ENCODE measurements at places on chromosomes 5 and 9.

- no peak for DNase-seq
Measured at GRCh38 chr5:40124367-40124766, 555.3 kb upstream of the PTGER4 start.

- no peak for DNase-seq
Measured at GRCh38 chr9:16744394-16744793, 126.1 kb downstream of the BNC2 start.

DNA sequence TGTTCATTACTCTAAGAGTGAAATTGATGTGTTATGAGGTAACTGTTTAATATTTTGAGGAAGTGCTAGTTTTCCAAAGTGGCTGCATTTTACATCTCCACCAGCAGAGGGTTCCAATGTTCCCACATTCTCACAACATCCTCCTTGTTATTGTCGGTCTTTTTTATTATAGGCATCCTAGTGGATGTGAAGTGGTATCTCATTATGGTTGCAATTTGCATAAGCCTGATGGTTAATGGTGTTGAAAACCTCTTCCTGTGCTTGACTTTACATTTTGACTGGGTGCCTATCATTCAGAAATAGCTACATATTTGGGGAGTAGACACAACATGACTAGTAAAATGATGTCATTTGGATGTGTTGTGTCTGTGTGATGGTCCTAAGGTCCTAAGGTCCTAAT, 143.6 kb downstream of the MRPS30 start:
- no peak for DNase-seq

- no peak for DNase-seq
Measured at GRCh38 chr5:111478266-111478665, 34.1 kb downstream of the STARD4 start.

DNA sequence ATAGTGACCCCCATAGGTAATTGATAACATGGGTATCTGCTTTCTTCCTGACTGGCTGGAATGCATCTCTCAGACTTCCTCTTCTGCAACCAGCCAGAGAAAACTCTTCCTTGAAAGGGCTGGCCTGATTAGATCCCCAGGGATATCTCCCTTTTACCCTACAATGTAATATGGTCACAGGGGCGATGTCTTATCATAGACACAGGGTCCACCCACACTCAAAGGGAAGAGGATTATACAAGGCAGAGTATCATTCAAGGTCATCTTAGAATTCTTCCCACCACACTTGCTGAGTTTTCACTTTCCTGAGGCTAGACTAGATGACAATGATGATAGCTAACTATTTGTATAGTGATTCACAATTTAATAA, 33.2 kb downstream of the TTLL11 start:
- no peak for DNase-seq

DNA sequence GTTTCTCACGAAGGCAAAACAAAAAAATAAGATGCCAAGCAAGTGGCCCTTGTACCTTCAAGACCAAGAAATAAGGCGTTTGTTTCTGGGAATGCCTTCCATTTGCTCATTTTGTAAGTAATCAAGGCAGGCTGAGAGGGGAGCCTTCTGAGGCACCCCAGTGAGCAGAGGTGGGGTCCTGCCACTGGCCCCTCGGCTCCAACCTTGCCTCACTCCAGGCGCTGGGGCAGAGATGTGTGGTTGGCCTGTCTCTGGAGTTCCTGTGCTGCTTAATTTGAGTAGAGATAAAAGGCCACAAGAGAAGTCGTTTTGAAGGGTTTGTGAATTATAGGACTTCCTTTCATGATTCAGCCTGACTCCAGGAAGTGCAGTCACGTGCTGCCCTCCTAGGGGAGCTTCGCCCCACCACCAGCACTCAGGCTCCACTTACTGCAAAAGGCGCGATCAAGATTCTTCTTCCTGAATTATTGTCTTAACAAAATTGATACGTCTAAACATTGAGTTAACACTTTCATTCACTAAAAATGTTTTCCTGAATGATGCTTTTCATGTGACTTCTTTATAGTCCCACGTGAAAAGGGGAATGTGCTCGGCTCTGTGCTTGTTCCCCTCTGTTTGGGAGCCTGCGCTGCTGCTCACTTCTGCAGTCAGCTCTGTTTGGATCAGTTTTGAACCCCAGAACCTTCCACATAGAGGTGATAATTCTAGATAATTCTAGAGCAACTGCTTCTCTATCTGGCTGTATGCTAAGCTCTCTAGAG, 13.7 kb downstream of the SYK start:
- DNase-seq: no peak

DNA sequence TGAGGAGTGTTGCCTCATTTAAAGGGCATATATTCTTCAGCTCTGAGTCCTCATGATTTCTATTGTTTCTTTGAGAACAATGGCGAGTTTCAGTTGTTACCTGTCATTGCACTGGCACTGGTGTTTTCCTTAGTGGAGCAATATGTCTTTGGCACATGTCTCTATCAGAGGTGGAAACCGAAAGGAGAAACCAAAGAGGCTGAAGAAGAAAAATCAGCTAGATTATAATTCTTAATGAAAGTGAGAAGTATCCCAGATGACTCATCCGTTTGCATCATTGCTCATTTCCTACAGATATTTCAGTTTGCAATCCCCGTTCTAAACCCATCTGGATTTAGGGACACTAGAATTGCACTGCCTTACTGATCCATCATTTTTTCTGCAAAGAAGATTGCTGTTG, 324.6 kb downstream of the TMEM232 start:
- DNase-seq: no peak

- no peak for DNase-seq
Measured at GRCh38 chr9:134333874-134334581, 7.8 kb downstream of the RXRA start.

DNA sequence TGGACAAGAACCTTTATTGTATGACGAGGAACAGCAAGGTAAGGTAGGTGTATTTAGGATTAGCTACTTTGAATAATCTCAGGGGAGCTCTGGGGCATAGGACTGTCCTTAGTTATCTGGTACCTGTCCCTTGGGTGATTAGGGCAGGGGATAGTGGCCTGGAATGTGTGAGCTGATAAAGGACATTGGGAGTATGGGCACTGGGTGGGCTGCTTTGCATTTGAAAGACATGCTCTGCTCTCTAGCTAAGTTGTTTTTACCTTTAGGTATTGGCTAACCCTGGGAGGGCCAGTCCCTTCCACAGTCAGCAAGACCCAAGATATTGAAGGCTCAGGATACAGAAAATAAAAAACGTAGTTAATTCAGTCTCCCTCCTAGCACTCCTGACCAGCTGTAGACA, 282.8 kb upstream of the C9orf72 start:
- no peak for DNase-seq

GRCh38 chr5:28265877-28266276, 1227.5 kb upstream of the CDH9 start:
- no peak for DNase-seq

DNA sequence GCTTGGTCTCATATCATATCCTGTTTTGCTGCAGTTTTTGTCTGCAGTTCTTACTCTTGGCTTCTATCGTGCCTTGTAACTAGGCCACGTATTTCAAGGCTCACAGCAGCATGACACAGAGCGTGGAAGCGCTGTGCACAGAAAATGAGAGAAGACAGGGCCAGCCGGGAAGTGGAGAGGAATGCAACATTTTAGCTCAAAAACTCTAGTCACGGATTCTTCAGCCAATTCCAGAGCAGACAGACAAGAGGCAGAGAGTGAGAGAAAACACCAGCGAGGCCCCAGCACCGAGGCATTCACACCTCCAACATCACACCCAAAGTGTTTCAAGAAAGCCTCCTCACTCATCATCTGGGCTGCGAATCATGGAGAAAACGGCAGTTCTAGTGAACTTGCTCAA, 160.8 kb downstream of the DNAH5 start:
- DNase-seq: no peak

GRCh38 chr9:90035471-90035870, 430.7 kb downstream of the GADD45G start:
- DNase-seq: no peak

DNA sequence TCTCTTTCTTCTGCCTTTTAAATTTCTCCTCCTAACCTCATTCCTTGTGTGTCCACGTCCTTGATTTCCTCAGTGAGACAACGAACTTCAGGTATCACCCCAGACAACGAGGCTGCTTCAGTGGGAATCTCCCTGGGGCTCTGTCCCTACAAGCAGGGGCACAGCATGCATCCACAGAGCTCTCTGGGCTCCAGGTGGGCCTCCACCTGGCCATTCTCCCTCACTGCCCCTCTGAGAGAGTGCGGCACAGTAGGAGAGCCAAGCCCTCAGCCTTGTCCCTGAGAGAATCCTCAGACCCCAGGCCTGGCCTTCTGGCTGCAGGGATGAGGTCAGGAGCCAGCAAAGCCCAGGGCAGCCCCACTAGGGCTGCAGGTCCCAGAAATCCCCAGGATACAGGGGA, 105.3 kb downstream of the LHFPL2 start:
- no peak for DNase-seq

DNA sequence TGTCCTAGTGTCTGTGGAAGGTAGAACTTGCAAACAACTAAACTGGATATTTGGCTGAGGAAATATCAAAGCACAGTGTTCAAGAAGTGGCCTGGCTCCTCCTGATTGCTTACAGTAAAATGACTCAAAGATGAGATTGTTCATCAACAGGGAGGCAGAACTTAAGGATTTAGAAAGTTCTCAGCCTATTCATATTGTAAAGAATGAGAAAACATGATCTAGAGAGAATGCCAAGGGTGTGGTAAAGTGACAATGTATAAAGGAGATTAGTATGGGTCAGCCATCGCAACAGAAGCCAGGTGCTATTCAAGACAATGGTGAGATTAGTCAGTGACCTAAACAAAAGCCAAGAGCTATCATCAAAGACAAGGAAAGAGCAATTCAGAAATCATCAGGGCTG, 372.3 kb downstream of the SPOCK1 start:
- DNase-seq: no peak

DNA sequence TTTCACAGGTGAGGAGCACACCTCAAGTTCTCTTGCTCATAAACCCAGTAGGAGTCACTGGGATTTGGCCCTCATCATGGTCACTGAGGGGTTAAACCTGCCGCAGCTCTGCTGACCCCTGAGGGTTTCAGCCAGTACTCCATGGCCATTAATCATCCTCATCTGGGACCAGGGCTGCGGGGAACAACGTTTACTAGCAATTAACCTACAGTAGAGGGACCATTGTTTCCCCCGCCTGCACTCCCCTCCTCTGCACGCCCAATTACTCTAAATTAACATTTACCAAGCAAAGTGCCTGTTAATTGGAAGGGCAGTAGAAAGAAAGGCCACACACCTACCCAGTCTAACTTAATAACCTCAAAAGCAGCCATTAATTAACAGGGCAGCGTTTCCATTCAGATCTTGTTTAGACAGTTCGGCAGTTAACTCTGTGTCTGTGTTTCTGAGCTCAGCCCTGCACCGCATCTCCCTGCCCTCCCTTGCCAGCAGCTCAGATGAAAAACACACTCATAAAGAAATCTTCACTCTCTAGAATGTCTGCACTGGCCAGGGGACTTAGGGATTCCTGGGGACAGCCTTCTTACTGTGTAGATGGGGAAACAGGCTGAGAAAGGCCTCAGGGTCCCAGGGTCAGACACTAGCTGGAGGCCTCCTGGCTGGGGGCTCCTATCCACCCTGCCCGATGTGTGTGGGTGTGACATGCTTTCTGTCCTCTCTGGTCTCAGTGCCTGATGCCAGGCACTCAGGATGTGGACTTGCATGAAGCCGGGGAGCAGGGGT, 51.6 kb downstream of the ALG2 start:
- no peak for DNase-seq

- DNase-seq: peak; percentile 24
Measured at GRCh38 chr9:27888661-27889295, 315.5 kb upstream of the C9orf72 start.

GRCh38 chr9:13001989-13002580, 227.3 kb downstream of the LURAP1L start:
- no peak for DNase-seq

DNA sequence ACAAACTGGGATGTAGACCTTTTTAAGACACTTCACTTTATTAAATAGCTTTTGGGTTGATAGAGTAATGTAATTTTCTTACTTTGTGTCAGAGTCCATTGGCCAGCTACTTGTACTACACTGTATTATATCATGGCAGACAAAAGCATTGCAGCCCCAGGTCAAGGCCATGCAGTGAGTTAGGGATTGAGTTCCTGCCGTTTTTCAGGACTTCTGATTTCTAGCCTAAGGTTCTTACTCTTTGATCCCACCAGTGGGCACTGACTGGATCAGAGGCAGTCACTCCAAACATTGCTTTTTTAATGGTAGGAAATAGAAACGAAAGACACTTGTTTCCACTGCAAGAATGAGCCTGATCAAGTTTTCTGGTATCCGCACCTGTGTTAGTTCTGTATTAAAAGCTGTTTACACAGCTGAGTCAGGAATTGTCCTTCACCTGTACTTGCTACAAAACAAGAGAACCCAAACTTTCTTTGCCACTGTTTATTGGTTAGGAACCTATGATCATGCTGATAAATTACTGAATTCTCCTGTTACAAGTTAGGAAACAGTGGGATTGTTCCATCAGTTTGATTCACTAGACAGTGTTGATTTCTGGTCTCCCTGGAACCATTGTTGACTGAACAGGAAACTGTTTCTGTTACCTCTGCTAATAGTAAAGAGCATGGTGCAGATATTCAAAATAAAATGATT, 22.1 kb downstream of the LRRC70 start:
- no peak for DNase-seq
